ENCODE measurements at places on chromosomes 2 and 18. TPM values are rescaled to one million over a fixed set of nuclear protein-coding genes. Genes with fewer than 3 reads are reported as not detected.
A peak's percentile ranks its signal among the peaks of the same experiment; 100 is the strongest.

GRCh38 chr2:88697370-88698026 lies 6.0 kb downstream of the RPIA start:
- DNase-seq = no peak

GRCh38 chr2:230068016-230068650 lies 591 bp downstream of the SLC16A14 start:
- DNase-seq = peak; percentile 47

DNA sequence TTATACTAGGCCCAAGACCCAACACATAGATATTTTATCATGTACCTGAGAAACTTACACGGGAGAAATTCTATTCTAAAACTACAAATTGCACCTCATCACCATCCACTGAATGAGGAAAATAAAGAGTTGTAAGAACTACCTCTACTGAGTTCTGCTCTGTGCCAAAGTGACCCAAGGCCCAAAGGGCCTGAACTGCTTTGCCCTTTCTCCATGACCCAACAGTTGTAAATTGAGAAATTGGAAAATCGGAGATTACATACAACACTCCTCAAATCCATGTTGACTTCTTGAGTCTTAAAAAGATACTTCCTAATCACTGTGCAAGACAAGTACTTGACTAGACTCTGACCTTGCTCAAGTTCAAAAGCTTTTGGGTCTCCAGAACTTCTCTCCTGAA lies 8.8 kb downstream of the NR4A2 start:
- DNase-seq = no peak

The SLC11A1 gene
- 0.07 TPM for total RNA-seq

DNA sequence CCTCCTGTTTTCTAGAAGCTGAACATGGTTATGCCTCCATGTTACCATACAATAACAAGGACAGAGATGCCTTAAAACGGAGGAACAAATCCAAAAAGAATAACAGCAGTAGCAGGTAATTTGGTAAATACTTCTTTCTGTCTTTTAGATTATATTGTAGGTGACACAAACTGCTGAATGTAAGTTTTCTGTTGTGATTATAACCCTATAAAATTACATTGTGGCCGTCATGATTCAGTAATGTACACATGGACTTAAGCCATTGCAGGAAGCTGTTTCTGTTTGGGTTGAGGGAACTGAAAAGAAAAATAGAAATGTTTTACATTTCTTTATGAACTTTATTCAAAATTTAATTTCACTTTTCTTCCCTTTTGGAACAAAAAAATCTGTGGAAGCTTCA lies 1.2 kb downstream of the MXD1 start:
- no peak for DNase-seq

DNA sequence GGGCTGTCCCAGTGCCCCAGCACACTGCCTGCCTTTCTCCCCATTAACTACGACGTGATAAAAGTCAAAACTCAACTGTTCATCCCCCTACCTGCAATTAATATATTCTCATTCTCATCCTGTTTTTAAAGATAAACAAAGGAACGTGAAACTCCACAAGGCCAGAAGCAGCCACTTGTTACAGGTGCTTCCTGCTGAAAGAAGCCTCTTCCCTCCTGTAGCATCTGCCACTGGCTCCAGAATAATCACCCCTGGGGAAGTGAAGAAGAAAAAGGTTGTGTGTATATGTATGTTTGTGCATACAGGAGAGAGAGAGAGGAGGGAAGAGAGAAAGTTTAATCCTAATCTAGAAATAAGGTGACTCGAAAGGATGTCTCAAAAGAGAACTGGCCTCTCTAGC lies 27.1 kb downstream of the KIAA2012 start:
- no peak for DNase-seq

GRCh38 chr18:23735021-23735464 lies 45.8 kb downstream of the LAMA3 start:
- peak; percentile 7 for DNase-seq

The ZAP70 gene
- not detected for total RNA-seq
